Jurkat, Clone E6-1 (cell line): ENCODE measurements at places on chromosomes 5 and 9.

- DNase-seq = peak; percentile 65
These were observed 42.3 kb upstream of the MATR3 start for GRCh38 chr5:139251281-139251687.

- DNase-seq = no peak
These were observed 94.9 kb upstream of the COL5A1 start for GRCh38 chr9:134546746-134547145.

GRCh38 chr9:90815183-90815943, 13.7 kb downstream of the SYK start:
- peak; percentile 87 for DNase-seq

DNA sequence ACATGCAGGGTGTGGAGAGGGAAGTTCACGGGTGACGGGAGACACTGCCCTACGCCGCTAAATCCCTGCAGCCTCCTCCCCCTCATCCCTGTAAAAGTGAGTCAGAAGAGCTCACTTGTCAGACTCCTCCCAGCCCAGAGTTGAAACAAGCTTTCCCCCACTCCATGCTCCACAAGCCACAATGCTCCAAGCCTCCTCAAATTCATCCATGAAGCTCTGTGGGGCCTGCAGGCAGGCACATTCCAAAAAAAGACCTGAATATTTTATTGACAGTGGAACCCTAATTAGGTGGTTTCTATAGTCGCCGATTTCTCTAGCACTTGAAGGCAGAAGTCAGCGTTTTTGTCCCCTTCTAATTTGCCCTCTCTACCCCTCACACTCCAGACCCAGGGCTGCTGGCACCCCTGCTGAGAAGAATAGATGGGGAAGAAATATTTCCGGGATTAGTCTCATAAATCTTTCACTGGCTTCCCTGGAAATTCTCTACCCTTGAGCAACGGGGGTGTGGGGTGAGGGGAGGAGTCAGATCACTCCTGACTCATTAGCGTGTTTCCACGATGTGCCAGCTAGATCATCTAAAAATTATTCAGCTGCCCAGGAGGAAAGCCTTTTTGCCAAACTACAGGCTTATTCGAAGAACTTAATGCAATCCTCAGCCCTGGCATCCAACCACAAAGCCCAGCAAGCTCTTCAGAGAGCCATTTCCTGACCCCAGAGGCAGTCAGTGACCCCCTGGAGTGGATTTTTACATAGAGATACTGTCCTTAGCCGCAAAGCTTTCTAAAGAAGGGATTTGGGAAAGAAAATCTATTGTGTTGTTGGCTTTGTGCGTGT, 97.1 kb downstream of the ENC1 start:
- no peak for DNase-seq

DNA sequence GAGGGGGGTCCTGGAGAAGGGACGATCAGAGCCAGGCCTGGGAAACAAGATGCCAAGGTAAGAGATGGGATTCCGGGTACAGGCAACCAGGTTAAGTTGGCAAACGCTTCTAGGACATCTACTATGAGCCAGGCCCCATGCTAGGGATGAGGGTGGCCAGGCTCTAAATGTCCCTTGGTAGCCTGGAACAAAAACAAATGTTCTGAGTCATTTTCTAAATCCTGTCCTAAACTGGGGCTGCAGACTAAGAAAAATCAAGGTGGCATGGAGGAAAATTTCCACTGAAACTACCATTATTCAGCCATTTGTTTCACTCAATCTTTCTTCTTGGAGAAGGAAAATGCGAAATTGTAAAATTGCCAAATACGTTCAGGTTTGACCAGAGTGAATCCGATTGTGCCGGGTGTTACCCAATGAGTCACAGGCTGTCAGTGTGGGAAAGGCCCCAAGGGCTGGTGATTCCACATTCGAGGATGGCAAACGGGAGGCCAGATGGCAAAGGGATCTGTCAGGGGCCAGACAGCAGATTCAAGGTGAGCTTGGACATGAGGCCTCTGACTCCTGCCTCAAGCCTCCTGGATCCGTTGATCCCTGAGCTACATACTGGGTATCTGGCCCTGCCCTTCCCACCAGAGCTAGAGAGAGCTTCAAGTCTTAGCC, 57.6 kb downstream of the PAX5 start:
- no peak for DNase-seq

- no peak for DNase-seq
These were observed 79.6 kb downstream of the SNCAIP start for GRCh38 chr5:122391621-122392020.

- no peak for DNase-seq
These were observed 39.3 kb downstream of the GLRA1 start for GRCh38 chr5:151885138-151885908.

GRCh38 chr9:12876872-12877271, 102.1 kb downstream of the LURAP1L start:
- no peak for DNase-seq

DNA sequence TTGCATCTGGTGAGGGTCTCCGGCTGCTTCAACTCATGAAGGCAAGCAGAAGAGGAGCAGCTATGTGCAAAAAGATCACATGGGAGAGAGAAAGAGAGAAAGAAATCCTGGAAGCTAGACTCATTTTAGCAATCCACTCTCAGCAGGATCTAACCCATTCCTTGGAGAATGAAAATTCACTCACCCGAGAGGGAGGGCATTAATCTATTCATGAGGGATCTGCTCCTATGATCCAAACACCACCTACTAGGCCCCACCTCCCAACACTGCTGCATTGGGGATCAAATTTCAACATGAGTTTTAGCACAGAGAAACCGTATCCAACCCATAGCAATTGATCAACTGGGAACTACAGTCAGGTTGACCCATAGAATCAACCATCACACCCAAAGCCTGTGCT, 98.1 kb upstream of the SV2C start:
- DNase-seq = no peak

- DNase-seq = no peak
These were observed 10.1 kb upstream of the FOXI1 start for GRCh38 chr5:170095646-170096045.

GRCh38 chr9:129665389-129665775, at the start of gene PRRX2:
Gene PRRX2, plus strand, starts transcription at chr9:129665647. Its CDS starts 221 bp downstream, at chr9:129665868.
- no peak for DNase-seq

- no peak for DNase-seq
These were observed 30.3 kb downstream of the NDST1 start for GRCh38 chr5:150538007-150538917.
